Brain microvascular endothelial cell (primary cell): ENCODE measurements at places on chromosomes 12 and 14.

DNA sequence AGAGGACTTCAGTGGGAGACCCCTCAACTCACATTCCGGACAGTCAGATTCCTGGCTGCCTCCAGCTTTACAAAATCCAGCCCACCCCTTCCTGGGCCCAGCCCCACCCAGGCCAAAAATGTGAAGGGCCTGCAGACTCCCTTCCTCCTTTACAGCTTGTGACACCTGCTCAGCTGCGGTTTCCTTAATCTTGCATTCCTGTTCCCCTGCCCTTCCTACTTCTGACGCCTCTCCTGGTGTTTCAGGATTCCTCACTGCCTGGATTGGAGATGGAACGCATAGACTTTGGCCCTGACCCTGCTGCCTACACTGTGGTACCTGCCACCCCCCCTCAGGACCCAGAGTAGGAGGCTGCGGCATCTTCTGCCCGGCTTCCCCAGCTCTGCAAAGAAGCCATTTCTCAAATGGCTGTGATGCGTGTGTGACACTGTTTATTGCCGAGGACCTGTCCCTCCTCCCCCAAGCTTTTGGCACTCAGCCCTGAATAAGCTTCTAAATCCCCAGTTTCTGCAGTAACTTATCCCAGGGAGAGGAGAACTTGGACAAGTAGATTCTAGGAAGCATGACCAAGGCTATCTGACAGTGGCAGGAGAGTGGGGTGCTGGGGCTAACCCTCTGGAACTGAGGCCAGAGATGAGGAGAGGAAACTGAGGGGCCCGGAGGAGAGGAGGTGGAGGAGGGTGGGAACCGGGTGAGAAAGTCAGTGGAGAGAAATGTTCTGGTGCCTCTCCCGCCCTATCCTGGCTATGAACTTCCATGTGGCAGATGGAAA lies 24.9 kb upstream of the BCDIN3D start:
- no peak for DNase-seq

- DNase-seq = peak; percentile 72
These were observed 23.5 kb downstream of the DCAF5 start for GRCh38 chr14:69129264-69129880.

DNA sequence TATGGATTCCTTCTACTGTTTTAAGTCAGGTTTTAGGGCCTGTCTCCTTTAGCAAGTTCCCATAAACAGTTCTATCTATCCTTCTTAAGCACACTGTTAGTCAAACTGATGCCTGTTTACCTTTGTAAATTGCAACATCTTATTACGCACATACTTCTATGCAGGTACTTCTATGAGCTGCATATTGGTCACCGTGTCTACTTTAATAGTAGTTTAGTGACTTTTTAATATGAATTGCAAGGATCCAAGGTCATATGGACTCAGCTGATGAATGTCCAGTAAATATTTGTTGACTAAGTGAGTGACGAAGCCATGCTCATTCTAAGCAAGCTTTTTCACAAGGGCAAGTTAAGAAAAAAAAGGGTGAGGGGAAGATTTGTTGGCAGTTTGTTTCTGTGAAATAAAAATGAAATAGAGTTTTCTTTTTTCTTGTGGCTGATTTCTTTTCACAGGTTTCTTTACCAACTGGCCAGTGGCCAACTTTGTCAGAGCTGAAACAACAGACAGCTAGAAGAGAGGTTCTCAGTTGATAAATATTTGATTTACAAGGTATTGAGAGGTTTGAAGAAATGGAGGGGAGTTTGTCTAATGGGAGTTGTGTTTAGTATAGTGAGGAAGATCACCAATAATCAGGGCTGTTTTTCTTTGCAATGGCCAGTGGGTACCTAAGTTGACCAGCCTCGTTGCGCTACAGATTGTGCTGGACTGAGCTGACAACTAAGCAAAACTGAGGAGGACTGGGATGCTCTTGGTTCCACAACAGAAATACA lies 141.1 kb downstream of the SLC15A5 start:
- no peak for DNase-seq

DNA sequence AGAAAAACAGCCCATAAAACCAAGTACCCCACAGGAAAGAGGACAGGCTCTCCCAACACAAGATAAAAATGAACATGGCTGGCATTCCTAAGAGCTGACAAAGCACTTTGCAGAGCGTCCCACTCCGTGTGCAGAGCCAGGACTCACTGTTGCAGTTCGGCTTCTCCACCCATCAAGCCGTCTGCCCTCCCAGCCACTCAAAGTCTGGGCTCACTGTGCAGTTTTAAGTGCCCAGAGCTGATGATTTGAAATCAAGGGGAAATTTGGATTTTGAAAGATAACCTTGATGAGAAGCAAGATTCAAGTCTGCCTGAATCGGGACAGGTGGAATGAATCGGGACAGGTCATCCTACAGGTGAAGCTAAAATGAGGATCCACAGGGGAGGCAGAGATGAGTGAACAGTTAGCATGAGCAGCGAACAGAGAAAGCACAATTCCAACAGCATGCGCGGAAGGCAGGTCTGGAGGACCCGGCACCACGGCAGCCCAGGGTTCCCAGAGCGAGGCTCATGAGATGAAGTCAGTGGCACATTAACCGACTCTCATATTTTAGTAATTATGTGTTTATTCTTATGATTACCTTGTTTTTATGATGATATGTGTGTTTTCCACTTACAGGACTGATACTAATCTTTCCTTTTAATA lies 39.8 kb upstream of the GPR68 start:
- peak; percentile 53 for DNase-seq

- no peak for DNase-seq
These were observed 200.5 kb downstream of the GXYLT1 start for GRCh38 chr12:41944216-41944615.

GRCh38 chr12:9732921-9733461 lies at the start of gene CLECL1:
TSS of gene CLECL1 (minus strand) at chr12:9733097.
- no peak for DNase-seq

DNA sequence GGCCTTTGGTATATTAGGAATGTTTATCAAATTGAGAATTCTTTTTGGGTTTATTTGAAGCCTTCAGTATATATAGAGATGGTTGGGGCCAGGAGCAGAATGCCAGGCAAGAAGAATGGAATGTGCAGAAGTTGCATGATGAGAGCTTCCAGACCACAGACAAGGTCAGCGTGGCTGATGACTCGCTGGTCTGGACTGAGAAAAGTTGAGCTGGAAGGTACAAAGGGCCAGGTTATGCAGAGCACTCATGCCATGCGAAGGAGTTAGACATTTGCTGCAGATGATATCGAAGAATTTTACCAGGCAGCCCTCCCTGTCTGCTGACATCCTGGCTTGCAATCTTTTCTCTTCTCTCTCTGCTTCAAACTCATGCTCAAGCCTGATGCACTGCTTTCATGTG lies 196.2 kb upstream of the ARHGAP5 start:
- peak; percentile 93 for DNase-seq

DNA sequence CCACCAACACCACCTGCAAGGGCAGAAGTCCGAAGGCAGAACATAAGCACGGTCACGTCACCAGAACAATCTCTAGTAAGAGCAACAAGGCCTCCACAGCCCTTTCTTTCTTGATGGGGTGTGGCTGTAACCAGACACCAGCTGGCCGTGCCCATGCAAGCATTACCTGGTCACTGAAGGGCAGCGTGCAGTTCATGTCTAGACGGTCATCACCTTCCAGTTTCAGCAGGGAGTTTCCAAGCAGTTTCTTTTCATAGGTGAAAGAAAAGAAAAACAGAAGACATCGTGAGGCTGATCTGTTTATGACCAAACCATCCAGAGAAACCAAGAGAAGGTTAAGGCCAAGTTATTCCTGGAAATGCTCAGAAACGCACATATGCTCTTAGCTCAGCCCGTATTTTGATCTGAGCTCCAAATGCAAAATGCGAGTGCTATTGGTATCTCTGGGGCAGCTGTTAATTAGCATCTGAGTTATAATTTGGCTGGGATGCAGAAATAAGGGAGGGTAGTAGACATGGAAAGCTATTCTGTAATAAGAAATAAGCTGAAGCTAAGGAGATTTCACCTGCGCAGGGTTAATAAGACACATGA lies 42.5 kb downstream of the PRKAB1 start:
- DNase-seq = no peak

- no peak for DNase-seq
These were observed 862 bp downstream of the HMGA2 start for GRCh38 chr12:65825183-65825506.

DNA sequence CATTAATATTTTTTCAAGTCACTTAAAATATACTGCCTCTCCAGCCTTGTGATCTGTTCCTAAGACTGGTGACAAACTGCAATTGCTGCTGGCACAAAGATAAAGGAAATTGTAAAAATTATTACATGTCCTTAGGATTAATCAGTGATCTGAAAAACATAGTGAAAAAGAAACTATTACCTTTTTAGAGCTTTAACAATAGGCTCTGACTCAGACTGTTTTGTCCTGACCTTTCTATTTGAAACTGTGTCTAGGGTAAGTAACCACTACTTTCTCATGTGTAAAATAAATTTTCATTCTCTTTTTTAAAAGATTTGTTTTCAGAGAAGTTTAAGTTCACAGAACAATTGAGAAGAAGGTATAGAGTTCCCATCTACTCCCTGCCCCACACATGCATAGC lies 80.4 kb upstream of the CLEC14A start:
- DNase-seq = no peak

DNA sequence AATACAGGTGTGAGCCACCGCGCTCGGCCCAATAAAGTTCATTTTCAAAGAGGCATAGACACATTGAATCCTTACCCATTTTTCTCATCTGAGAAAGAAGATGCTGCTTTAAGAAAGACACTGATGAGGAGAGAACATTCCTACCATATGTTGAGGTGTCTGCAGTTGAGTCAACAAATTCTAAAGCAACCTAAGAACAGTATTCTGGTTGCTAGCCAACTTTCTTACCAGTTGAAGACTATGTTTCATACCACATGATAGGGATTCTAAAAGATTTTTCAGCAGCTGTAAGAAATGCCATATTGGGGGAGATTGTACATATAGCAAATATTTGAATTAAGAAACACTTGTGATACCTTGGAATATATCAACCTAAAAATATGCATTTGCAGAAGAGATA lies 160.1 kb downstream of the SRGAP1 start:
- peak; percentile 44 for DNase-seq

DNA sequence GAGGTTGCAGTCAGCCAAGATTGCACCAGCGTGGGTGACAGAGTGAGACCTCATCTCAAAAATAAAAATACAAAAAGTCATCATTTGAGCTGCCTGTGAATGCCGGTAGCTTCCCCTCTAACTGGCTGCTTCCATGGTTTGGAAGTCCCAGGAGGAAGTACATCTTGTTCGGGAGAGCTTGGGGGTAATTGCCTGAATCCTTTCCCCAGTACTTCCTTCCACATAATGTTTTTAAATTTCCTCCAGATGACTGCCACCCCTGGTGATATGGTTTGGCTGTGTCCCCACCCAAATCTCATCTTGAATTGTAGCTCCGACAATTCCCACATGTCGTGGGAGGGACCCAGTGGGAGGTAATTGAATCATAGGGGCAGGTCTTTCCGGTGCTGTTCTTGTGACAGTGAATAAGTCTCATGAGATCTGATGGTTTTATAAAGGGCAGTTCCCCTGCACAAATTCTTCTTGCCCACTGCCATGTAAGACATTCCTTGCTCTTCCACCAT lies 87.2 kb downstream of the SPRING1 start:
- peak; percentile 25 for DNase-seq

- DNase-seq = no peak
These were observed 15.5 kb upstream of the TMEM233 start for GRCh38 chr12:119578112-119578511.

DNA sequence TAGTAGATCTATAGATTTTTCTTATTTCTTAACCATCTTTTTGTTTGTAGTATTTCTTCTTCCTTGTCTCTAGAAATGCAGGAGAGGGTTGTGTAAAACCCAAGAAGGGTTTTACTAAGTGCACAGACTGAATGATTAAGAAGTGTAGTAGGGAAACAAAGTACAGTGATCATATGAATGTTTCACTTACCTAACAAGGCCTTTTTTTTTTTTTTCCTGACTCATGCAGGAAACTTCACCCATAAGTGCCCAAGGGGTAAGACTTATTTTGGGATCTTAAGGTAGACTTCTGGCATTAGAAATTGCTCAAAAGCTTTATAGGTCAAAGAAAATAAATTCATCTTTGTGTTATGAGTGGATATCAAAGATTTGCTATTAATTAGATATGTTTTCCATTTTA lies 10.2 kb downstream of the SCN8A start:
- DNase-seq = no peak

- DNase-seq = no peak
These were observed 643.8 kb upstream of the ALG10B start for GRCh38 chr12:37672655-37673260.

DNA sequence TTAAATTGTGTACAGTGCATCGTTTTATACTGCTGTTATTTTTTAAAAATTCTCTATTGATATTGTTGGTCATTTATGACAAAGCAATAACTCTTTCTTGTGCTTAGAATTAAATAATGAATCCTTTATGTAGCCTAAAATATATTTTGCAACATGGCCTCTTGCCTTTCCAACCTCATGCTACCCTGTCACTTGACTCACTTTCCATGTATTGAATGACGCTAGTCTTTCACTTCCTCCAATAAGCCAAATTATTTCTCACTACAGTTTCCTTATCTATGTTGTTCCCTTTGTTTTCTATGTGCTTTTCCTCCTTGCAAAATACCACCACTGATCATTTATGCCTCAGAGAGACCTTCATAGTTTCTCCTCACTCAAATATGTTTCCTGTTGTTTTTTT lies 16.3 kb upstream of the EPYC start:
- DNase-seq = no peak

GRCh38 chr12:7667125-7667524 lies 1.4 kb upstream of the APOBEC1 start:
- DNase-seq = no peak

- no peak for DNase-seq
These were observed 70.0 kb downstream of the FLRT2 start for GRCh38 chr14:85599939-85600338.

GRCh38 chr14:96821501-96821900 lies 24.3 kb downstream of the VRK1 start:
- no peak for DNase-seq

GRCh38 chr14:19851365-19851764 lies 23.6 kb upstream of the OR4K2 start:
- DNase-seq = no peak

DNA sequence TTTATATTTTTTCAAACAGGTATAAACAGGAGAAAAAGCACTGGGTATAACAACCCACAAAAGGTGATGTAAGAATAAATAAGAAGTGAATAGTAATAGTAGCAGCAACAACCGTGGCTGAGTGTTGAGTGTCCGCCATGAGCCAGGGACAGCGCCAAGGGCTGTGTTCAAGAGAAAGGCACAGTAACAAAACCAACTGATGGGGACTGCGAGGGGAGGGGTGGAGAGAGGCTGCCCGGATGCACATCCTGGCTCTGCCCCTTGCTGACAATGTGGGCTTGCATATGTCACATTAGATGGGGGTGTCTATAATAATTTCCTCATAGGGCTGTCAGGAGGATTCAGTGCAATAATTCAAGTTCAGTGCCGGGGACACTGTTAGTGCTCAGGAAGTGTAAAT lies 912.4 kb downstream of the VRK1 start:
- DNase-seq = no peak

GRCh38 chr12:29726321-29726692 lies 57.4 kb downstream of the TMTC1 start:
- peak; percentile 48 for DNase-seq

DNA sequence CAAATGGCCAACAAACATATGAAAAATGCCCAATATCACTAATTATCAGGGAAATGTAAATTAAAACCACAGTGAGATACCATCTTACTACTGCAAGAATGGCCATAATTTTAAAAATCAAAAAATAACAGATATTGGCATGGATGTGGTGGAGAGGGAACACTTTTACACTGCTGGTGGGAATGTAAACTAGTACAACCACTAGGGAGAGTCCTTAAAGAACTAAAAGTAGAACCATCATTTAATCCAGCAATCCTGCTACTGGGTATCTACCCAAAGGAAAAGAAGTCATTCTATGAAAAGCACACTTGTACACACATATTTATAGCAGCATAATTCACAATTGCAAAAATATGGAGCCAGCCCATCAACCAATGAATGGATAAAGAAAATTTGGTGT lies 459.7 kb downstream of the GXYLT1 start:
- no peak for DNase-seq
